NCI-H748 treated with DMSO at 0.1 percent for 48 hours (cell line): ENCODE measurements at places on chromosomes 4 and X.

- peak; percentile 66 for DNase-seq
Observed at GRCh38 chr4:25927361-25928195, 13.6 kb downstream of the SMIM20 start.

DNA sequence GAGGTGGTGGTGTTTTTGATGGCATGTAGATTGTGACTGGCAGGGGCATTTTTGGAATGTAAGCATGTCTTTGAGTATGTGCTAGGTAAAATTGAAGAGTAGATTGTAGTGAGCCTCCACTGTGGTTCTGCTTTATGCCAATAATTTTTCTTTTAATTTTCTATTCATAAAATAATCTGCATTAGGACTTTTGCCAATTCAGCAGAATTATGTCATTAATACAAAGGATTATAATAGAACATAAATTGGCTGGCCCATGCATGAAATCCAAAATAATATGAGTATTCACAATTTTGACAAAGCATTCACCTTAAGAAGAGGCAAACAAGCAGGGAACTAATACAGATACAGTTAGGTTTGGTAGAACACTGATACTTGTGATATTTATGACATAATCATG lies 14.9 kb upstream of the TMPRSS11E start:
- no peak for DNase-seq

- DNase-seq: no peak
Observed at GRCh38 chrX:68755616-68756125, 73.2 kb upstream of the EFNB1 start.

GRCh38 chr4:141565379-141566089 lies 70.8 kb upstream of the IL15 start:
- DNase-seq: no peak

- no peak for DNase-seq
Observed at GRCh38 chr4:109723110-109723509, 6.8 kb downstream of the PLA2G12A start.

GRCh38 chrX:28099166-28099565 lies 117.9 kb upstream of the DCAF8L1 start:
- no peak for DNase-seq

DNA sequence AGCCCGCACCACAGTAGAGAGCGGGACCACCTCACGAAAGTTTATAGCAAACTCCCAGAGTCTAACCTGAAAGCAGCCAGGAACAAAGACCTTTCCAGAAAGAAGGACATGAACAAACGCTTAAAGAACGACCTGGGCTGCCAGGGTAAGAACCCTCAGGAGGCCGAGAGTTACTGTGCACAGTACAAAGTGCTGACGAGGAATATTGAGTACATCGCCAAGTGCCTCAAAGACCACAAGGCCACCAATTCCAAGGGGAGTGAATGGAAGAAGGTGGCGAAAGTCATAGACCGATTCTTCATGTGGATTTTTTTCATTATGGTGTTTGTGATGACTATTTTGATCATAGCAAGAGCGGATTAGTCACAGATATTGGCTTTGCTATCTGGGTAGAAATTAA lies 19.0 kb downstream of the CHRNA9 start:
- DNase-seq: no peak

- DNase-seq: no peak
Observed at GRCh38 chrX:8043121-8043520, 115.9 kb upstream of the PNPLA4 start.

DNA sequence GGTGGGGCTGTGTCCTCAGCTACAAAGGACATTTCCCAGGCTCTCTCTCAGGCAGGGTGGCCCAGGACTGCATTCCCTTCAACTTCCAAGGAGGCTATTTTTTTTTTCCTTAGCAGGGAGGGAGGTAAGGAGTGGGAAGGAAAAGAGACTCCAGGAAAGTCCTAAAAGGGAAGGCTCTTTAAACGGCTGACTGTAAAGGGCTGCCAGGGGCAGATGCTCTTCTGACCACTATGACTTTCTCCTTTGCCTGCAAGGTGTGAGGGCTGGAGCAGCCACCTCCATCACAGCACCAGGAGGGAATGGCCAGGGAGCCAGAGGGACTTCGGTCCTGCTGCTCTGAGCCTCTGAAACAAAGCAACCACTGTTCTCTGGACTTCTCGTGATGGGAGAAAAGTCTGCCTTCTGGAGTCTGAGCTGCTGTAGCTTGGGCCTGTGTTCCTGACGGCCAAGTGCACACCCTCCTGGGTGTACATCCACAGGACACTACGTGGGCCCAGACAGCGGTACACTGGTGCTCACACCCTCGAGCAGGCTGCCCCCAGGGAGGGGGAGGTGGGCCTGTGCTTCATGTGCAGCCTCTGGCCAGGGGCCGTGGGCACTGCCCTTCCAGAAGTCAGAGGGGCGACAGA lies 17.9 kb downstream of the NAT8L start:
- no peak for DNase-seq

DNA sequence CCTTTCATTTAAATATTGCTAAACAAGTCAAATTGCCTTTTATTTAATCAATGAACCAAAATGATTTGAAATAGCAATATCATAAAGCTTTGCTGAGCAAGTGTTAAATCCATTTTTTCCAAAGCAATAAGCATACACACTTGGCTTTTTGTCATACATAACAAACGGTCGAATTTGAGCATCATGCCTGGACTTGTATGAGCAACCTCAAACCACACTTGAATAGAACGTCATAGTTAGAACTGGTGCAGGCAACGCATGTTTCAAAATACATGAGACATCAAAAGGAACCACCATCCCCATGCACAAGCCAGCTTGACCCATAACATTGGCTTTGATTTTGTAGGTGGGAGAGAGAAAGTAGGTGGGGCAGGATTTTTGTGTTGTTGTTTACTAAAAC lies 812.3 kb upstream of the FRG1 start:
- DNase-seq: no peak

DNA sequence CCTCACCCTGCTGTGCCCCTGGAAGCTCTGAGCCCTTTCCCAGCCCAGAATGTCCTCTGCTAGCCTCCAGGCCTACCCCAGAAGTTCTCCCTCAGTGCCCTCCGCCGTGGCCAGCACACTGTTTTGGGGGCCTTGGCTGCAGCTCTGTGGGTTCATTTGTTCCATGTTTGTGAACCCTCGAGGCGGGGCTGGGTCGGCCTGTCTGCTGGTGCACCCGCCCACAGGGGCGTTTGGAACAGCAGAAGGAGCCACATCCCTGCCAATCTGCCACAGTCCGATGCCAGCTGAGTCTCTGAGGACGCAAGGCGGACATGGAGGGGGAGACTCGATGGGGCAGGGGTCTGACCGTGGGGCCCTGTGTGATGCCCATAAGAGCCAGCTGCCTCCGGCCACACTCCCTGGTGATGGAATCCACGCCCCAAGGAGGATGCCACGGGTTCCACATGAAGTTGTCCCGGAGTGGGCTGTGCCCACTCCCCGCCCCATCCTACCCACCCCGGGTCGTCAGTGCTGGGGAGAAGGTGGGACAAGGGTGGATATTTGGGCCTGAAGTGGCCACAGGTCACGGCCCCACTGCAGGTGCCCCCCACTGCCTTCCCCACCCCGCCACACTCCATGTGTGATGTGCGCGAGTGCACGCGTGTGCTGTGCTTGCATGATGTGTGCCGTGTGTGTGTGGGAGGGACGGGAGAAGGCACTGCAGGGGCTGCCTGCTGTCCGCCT lies 7.1 kb downstream of the ATP5ME start:
- no peak for DNase-seq

DNA sequence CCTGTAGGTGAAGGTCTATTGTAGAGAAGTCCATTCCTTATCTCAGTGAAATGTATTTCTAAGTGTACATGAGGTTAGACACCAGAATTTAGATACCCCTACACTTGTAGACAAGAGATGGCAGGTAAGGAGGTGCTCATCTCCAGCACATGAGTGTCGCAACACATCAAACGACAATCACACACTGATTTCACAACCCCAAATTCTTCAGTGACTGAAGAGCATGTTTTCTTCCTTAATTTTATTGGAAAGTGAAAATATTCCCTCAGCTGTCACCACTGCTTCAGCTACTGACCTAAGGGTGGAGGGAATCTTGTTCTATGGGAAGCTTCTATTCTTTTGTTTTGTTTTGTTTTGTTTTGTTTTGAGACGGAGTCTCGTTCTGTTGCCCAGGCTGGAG lies 280.3 kb downstream of the ARHGAP24 start:
- DNase-seq: no peak

- peak; percentile 22 for DNase-seq
Observed at GRCh38 chr4:5609306-5610007, 98.9 kb downstream of the EVC2 start.

DNA sequence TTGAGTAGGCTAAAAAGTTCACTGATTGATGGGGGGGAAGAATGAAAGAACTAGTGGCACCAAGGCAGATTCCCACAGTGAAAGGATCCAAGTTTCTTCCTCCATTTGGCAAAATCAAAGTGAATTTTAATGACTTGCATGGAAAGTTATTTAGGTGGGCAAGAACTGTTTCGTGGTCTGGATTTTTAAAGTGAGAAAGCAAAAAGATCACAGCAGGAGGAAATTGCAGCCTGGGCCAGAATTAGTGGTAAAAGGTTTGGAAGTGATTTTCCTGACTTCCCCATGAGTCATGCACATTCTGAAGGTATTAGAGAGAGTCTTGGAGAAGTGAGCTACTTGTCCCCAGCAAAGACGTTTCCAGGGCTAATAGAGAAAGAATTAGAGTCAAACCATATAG lies 207.8 kb downstream of the ANTXR2 start:
- DNase-seq: no peak

GRCh38 chr4:80017125-80017854 lies 55.7 kb downstream of the ANTXR2 start:
- DNase-seq: no peak

- DNase-seq: peak; percentile 29
Observed at GRCh38 chr4:25926462-25926861, 12.4 kb downstream of the SMIM20 start.

- peak; percentile 18 for DNase-seq
Observed at GRCh38 chrX:152926279-152926678, 28.4 kb downstream of the ZNF185 start.

DNA sequence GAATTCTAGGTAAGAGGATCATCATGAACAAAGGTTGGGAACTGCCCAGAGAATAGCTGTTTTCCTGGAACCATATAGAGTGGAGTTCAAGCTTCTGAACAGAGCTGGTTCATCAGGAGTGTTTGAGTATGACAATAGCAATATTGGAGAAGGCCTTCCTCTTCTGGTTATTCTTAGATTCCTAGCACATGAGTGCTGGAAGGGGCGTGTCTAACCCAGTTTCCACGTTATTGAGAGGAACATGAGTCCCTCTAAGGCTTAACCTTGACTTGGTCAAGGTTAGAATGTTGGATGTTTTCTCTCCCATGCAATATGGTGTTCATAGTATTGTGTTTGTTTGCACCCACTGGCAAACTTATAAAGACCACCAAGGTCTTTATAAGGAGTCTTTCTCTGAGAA lies 101.3 kb downstream of the TSPAN7 start:
- no peak for DNase-seq

DNA sequence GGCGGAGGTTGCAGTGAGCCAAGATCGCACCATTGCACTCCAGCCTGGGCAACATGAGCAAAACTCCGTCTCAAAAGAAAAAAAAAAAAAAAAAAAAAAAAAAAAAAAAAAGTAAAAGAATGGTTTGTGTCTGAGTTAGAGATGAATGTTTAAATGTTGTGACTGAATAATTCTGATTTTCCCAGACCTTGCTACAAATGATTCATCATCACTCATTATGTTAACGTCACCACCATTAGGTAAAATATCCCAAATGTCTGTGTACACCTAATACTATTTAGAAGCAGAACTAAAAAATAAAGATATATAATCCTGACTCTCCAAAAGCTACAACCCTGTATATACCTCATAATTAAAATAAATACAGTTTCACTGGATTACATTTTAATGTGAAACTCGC lies 70.8 kb downstream of the HHIP start:
- DNase-seq: no peak

GRCh38 chr4:99447513-99447912 lies 12.4 kb upstream of the ADH7 start:
- no peak for DNase-seq

- no peak for DNase-seq
Observed at GRCh38 chr4:184396570-184397515, 77.5 kb downstream of the IRF2 start.

- no peak for DNase-seq
Observed at GRCh38 chr4:70452946-70453345, 19.1 kb upstream of the MUC7 start.

DNA sequence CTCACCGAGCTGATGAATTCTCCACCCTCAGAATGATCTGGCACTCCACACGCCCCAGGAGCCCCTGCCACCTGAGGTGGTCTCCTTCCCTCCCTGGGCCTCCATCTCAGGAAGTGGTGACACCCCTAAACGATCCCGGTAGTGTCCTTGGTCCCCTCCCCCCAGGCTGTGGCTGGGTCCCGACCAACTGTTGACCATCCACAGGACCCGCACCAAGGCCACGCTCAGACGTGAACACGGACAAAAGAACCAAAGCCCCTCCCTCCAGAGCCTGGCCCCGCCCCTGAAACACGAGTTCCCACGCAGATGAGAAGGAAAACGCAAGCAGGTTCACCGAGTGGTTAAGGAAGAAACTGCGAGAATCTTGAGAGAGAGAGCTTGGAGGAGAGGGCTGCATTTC lies 16.6 kb downstream of the LRPAP1 start:
- no peak for DNase-seq

GRCh38 chr4:13678186-13678924 lies 50.8 kb upstream of the BOD1L1 start:
- DNase-seq: no peak

GRCh38 chr4:87228262-87228860 lies 7.9 kb upstream of the KLHL8 start:
- no peak for DNase-seq

DNA sequence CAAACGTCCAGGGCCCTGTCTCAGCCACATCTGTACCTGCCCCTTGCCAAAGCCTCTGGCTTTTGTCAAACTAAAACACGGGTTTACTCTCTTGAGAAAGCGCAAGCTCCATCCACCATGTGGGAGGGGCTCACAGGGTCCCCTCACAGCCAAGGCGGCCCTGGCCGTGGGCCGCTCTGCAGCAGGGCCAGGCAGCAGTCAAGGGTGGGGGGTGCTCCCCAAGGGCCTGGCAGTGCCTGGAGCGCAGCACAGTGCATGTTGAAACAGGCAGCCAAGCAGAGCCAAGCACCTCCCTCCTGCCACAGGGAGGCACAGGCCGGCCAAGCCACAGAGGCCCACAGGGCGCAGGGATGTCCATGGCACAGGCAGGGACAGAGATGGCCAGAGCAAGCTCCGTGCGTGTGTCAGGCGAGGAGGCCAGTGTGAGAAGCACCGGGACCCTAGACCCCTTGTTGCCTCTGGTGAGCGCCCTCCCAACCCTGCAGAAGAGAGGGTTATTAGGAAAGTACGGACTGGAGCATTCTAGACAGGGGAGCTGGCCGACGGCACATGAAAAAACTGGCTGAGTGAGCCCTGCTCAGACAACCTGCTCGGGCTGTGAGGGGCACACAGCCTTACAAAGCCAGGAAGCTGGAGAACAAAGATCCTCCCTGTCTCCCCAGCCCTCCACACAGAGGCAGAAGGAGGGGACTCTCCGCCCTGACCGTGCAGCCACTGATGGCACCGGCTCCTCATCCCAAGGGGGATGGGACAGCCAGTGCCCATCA lies 39.0 kb downstream of the FAM53A start:
- no peak for DNase-seq

- DNase-seq: no peak
Observed at GRCh38 chr4:26307037-26307800, 13.6 kb upstream of the RBPJ start.

- no peak for DNase-seq
Observed at GRCh38 chr4:13174001-13174400, 310.1 kb downstream of the RAB28 start.
